ENCODE measurements at places on chromosomes 1 and 21.

DNA sequence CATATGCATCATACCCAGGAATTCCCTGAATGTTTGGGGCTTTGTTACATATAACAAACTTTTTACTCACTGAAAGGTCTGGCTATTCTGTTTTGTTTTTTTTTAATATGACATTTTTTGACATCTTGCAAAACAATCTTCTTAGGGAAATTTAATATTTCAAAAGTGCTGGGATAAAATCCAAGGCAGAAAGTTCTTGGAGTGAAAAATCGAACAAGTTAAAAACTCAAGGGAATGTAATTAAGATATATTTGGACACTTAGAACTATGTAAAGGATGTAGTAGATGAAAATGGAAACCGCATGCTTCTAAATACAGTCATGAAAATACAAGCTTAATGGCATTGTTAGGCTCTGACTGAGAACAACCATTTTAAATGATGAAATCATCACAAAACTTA lies 8.6 kb downstream of the CHODL start:
- DNase-seq, result no peak

GRCh38 chr1:19179597-19180264 lies 30.3 kb downstream of the UBR4 start:
- DNase-seq, result peak; percentile 29

DNA sequence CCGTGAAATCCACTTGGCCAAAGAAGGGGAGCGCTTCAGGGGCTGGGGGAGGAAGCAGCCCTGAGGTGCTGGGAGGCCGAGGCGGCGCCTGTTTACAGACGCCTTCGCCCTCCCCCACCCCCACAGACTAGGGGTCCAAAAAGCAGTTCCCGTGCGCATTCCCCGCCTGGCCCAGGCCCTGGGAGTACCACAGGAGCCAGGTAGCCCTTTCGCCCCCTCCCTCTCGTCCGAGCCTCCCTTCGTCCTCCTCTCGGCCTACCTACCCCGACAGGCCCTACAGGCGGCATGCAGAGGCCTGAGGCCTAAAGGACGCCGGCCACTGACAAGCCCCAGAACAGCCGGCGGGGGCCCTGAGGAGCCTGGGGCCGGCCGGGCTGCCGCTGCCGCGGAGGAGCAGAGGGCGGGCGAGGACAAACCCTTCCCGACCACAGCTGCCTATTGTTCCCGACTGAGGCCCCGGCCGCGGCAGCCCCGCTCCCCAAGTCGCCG lies 522 bp downstream of the RC3H1 start:
- peak; percentile 70 for DNase-seq

DNA sequence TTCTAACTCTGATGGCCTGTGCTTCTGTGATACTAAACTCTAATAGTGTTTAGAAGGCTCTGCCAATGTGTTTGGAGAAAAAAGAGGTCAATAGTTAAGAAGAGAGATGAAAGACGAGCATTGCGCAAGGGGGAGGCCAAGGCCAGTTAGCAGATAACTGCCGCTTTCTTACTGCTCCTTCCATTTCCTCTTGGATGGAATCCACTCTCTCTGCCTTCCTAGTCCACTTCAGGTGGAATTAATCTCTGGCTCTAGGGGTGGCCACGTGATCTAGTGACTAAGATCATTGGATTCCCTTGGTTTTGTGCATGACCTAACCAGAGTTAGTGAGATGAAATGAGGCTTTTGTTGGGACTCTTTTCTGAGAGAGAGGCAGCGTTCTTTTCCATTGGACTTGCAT lies 148.3 kb downstream of the ACTL8 start:
- no peak for DNase-seq

DNA sequence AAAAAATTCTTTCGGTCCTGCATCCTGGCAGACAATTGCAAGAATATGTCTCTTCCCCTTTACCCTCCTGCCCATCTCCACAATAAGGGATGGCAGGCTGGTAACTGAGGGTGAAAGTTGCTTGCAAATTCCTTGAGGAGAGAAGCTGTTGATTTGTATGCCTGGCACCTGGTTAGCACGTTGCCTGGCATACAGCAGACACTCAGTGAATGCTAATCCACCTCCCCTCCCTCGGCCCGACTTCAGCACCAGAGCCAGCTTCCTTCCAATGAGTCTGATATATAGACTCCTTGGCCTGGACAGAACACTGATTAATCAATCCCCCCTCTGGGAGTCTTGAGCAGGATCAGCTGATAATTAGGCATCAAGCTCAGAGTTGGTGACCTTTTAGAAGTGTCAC lies 39.1 kb downstream of the KCNC4 start:
- DNase-seq, result no peak

- no peak for DNase-seq
Measured at GRCh38 chr1:7497107-7497637, 273.9 kb upstream of the VAMP3 start.

GRCh38 chr1:22884806-22885530 lies 87.7 kb downstream of the LACTBL1 start:
- no peak for DNase-seq

GRCh38 chr1:156627313-156627880 lies 8.2 kb downstream of the HAPLN2 start:
- peak; percentile 47 for DNase-seq

DNA sequence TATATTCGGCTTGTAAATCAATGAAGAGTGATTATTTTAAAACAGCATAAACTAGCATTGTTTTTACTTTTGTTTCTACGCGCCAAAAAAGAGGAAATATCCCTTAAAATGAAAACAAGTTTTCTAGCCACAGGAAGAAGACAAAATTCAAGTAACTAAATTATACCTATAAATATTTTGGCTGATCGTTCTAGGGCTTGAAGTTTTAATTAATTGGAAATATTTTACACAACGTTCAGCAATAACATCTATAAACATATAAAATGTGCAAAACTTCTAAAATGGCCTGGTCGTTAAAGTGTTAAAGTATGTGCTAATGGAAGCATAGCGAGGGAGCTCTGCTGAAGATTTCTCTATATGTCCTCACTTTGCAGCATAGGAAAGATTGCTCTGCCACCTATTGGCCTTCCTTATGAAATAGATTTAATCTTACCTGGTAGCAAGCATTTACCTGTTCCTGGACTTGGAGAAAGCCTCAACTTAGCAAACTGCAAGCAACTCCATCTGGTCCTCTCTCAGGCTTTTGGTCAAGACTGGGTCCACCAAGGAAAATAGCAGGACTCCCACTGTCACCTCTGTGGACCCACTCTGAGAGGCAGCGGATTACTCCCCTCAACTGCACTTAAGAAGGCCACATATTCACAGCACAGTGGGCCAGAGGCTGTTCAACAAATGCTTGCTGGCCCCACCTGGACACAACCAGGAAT lies 351.3 kb upstream of the RUNX1 start:
- peak; percentile 36 for DNase-seq

- no peak for DNase-seq
Measured at GRCh38 chr1:243638186-243638585, 211.9 kb downstream of the AKT3 start.

GRCh38 chr1:150053926-150054325 lies 13.7 kb upstream of the VPS45 start:
- no peak for DNase-seq

- DNase-seq, result no peak
Measured at GRCh38 chr1:197961449-197961848, 44.3 kb downstream of the LHX9 start.

- DNase-seq, result no peak
Measured at GRCh38 chr1:214310010-214310409, 29.1 kb downstream of the SMYD2 start.

DNA sequence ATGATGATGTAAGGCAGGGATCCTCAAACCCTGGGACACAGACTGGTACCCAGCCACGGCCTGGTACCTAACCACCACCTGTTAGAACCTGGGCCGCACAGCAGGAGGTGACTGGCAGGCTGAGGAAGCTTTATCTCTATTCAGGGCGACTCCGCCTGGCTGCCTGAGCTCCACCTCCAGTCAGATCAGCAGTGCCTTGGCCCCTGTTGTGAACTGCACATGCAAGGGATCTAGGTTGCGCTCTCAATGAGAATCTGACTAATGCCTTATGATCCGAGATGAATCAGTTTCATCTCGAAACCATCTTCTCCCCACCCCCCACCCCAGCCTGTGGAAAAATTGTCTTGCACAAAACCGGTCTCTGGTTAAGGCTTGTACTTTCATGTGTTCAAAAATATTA lies 4.2 kb downstream of the RNPC3 start:
- DNase-seq, result peak; percentile 78

GRCh38 chr21:17476006-17476405 lies 36.8 kb upstream of the CXADR start:
- no peak for DNase-seq

GRCh38 chr1:63705078-63705477 lies 68.7 kb upstream of the ROR1 start:
- DNase-seq, result no peak

DNA sequence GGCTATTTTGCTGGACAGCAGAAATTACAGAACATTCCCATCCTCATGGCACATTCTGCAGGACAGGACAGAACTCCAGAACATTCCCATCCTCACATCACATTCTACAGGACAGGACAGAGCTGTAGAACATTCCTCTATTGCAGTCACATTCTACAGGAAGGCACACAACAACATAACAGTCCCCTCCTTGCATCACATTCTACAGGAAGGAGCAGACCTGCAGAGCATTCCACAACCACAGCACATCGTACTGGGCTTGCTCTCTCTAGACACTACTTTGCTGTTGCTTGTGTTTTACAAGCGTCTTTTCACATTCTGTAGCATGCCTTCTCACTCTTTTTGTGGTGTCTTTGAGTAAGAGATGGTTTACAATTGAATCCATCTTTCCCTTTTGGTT lies 26.8 kb upstream of the ABCB10 start:
- DNase-seq, result no peak

GRCh38 chr1:25917996-25918395 lies 11.8 kb upstream of the STMN1 start:
- no peak for DNase-seq

GRCh38 chr1:162929177-162929576 lies 68.2 kb upstream of the CCDC190 start:
- DNase-seq, result no peak

DNA sequence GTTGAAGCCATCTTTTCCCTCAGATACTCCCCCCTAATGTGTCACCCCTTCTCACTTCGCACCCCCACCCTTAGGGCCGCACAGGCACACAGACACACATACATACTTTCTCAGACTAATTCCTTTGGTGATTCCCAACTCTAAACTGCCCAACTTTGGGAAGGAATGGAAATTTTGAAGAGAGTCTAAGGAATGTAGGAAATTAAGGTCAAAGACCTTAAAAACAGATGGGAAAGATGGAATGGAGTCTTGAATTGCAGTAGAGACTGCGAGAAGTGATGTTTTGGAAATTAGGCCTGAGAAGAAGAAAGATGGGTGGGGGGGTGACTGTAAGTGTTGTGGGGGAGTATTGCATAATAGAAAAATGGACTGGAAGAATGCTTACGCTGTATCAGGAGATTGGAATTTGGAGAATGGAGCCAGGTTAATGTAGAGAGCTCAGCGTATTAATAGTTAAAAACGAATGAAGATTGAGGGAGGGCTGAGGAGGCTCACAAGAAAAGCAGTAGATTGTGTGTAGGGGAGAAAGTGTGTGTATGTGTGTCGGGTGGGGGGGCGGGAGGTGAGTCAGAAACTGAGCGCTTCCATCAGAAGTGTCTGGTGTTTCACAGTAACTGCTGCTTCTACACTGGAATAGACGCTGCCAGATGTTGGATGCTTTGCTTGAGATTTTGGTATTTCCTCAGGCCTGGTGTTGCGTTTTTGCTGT lies 1.7 kb downstream of the PIP5K1A start:
- DNase-seq, result no peak

GRCh38 chr1:246051909-246052518 lies 455.1 kb downstream of the SMYD3 start:
- DNase-seq, result no peak
